Activated naive CD4-positive, alpha-beta T cell treated with anti-CD3 and anti-CD28 coated beads, Interleukin-2, amount 50 U/mL, for 72 hours (primary cell): ENCODE measurements at places on chromosomes 6 and 20. TPM values are rescaled to one million over a fixed set of nuclear protein-coding genes. Genes with fewer than 3 reads are reported as not detected.

- DNase-seq, result no peak
Observed at GRCh38 chr6:72031471-72031870, 145.1 kb downstream of the RIMS1 start.

Gene TRAPPC3L
- not detected for total RNA-seq

- DNase-seq, result no peak
Observed at GRCh38 chr6:139970591-139970991, 596.1 kb upstream of the CITED2 start.

- no peak for DNase-seq
Observed at GRCh38 chr6:34600796-34601195, 44.7 kb upstream of the SPDEF start.

GRCh38 chr20:36004045-36004444 lies 35.7 kb downstream of the CNBD2 start:
- no peak for DNase-seq

DNA sequence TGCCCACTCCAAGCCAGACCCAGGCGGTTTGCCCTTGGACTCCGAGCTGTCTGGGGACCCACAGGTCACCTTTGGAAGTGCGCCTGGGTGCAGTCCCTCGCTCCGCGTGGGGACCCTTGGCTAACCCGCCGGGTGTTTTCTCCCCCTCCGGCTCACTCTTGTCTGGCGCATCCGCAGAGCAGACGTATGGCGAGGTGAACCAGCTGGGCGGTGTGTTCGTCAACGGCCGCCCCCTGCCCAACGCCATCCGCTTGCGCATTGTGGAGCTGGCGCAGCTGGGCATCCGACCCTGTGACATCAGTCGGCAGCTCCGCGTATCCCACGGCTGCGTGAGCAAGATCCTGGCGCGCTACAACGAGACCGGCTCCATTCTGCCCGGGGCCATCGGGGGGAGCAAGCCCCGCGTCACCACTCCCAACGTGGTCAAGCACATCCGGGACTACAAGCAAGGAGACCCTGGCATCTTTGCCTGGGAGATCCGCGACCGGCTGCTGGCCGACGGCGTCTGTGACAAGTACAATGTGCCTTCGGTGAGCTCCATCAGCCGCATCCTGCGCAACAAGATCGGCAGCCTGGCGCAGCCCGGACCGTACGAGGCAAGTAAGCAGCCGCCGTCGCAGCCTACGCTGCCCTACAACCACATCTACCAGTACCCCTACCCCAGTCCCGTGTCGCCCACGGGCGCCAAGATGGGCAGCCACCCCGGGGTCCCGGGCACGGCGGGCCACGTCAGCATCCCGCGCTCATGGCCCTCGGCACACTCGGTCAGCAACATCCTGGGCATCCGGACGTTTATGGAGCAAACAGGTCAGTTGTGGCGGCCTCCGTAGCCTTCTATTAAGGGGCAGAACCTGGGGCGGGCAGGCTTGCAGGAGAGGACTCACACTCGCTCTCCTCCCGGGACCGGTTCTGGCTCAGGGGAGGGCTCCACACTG lies 1.1 kb downstream of the PAX1 start:
- DNase-seq, result no peak

GRCh38 chr6:161847628-161848027 lies 573.8 kb upstream of the AGPAT4 start:
- no peak for DNase-seq
